ENCODE measurements at places on chromosomes 1 and 21.

DNA sequence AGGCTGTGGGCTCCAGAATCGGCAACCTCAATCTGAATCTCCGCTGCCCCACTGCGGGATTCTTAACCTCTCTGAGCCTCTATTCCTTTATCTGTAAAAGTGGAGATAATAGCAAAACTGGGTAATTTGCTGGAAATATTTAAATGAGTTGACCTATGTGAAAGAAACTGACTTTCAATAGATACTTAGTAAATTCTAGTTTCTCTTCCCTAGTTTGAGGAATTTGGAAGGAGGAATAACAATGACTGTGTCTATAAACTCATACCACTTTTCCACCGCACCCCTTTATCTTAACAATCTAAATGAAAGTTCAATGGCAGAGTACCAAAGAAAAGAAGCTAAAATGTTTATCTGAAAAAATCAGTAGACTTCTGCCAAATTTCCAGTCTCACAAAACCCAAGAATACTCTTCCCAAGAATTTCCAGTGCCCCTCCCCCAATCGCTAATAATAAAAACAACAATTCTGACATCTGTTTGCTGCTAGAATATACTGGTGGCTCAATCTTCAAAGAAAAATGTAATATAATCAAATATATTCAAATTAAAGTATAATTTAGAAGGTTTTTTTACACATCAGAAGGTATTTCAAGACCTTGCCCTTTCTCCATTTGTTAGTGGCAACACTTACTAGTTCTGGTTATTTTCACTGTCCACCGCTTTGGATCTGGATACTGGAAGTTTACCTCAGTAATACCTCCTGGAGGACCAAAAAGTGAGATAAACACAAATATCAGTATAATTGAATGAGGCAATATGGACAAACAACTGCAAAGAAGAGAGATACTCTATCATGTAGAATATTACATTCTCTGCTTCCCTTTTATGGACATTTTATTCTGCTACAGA is 171.2 kb downstream of the LTN1 start:
- no peak overlapping the region for H3K4me3 ChIP-seq
- DNase-seq: no peak
- H3K4me1 ChIP-seq: peaks cover 20% of the 10 kb centered on the region
- no peaks in the 10 kb centered on the region for H3K36me3 ChIP-seq

DNA sequence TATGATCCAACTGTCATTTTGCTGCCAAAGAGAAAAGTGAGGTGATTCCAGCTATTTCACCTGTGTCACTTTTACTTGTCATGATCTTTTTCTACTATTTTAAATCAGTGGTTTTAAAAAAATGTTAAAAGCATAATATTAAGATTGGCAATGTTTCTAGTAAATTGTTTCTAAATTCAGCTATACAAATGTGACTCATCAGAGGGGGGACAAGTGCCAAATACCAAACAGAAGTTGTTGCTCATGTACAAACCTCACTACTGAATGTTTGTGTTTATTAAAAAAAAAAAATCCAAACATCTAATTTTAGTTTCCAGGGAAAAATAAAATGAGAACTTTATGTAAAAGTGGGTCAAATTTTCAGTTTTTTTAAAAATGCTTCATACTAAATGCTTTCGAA is 346.2 kb upstream of the SNX7 start:
- no peaks in the 10 kb centered on the region for H3K36me3 ChIP-seq
- no peak overlapping the region for H3K27ac ChIP-seq
- no peak overlapping the region for H3K4me3 ChIP-seq
- no peaks in the 10 kb centered on the region for H3K27me3 ChIP-seq
- H3K4me1 ChIP-seq: peaks cover 16% of the 10 kb centered on the region
- no peak for DNase-seq

DNA sequence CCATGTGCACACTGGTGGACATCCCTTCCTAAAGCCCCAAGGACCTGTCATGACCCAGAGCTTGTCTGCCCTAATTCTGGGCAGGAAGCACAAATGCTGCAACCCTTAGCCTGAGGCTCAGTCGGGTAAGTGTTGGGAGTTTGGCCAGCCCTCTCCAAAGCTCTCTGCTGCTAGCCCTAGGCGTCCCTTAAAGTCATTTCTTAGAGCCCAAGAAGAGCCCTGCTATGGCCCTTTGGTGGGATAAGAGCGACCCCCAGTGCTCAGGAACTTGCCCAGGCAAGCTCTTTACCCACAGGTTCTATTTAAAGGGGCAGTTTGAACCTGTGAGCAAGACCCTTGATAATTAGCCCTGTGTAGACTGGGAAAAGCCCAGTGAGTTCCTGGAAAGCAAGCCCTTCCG is 356.8 kb downstream of the RRAGC start:
- no peak overlapping the region for H3K4me3 ChIP-seq
- peaks cover 4% of the 10 kb centered on the region for H3K4me1 ChIP-seq
- H3K27me3 ChIP-seq: peaks cover 44% of the 10 kb centered on the region
- no peaks in the 10 kb centered on the region for H3K36me3 ChIP-seq
- H3K27ac ChIP-seq: no peak overlapping the region
- DNase-seq: no peak

DNA sequence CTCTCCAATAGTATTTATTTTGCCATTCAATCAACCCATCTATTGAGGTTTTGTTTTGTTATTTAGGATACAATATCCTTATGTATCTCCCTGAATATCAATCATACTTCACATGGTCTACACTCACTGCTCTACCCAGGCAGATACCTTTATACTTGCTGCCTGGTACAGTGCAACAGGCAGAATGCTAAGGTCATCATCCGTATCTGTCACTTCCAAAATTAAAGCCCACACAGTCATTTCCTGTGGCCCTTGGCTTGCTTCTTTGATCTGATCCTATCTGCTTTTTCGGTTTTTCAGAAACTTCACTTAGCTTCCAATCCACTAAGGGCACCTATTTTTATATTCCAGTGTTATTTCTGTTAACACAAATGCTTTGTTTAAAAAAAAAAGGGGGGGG is 22.3 kb upstream of the ZZZ3 start:
- DNase-seq: no peak
- H3K36me3 ChIP-seq: peaks cover 66% of the 10 kb centered on the region
- no peak overlapping the region for H3K27ac ChIP-seq
- no peaks in the 10 kb centered on the region for H3K4me1 ChIP-seq

- H3K4me1 ChIP-seq: peaks cover 15% of the 10 kb centered on the region
- DNase-seq: peak; percentile 81
- H3K27me3 ChIP-seq: no peaks in the 10 kb centered on the region
These were observed 154.4 kb downstream of the PLPP3 start for GRCh38 chr1:56424744-56425493.

DNA sequence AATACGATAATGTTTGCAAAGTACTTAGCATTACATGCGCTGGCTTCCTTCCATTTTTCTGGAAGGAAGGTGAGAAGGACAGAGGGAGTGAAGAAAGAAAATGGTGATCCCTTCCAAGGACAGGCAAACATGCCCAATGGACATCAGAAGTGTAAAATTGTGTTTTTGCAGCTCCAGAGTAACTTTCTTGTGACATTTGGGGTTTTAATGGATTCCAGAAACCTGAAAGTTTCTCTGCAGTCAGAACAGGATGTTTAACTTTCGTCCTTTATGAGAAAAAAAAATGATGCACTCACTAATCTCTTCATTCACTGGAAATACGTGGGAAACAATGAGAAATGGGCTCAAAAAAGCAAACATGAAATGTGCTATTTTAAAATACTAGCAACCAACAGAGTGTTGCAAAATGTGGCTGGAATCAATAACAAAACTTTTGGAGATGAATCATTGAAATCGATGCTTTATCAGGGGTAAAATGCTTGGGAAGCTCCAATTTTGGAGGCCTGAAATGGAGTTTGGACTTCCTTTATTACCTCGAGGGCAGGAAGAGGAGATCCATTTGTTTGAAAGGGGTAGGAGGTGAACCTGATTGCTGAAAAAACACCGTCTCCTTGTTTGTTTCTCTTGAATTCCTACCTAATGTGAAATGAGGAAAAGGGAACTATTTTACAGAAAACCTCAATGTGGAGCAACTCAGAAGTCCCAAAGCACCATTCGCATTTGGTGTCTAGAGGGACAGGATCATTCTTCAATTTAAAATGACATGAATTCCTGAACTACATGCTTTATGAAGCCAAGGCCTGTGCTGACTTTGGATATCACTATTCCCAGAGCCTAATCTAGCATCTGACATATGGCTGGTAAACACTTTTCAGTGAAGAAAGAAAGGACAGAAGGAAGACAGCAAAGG is 129.5 kb downstream of the TRABD2B start:
- peaks cover 13% of the 10 kb centered on the region for H3K4me1 ChIP-seq
- H3K36me3 ChIP-seq: no peaks in the 10 kb centered on the region
- no peaks in the 10 kb centered on the region for H3K27me3 ChIP-seq
- no peak overlapping the region for H3K4me3 ChIP-seq

- no peaks in the 10 kb centered on the region for H3K36me3 ChIP-seq
- no peak for DNase-seq
- H3K27me3 ChIP-seq: no peaks in the 10 kb centered on the region
- H3K4me3 ChIP-seq: no peak overlapping the region
These were observed 442.9 kb downstream of the PTPRC start for GRCh38 chr1:199081739-199082138.

- H3K27ac ChIP-seq: no peak overlapping the region
- no peak for DNase-seq
- peaks cover 27% of the 10 kb centered on the region for H3K36me3 ChIP-seq
- H3K27me3 ChIP-seq: no peaks in the 10 kb centered on the region
- H3K4me1 ChIP-seq: peaks cover 21% of the 10 kb centered on the region
These were observed 23.4 kb downstream of the GTF2B start for GRCh38 chr1:88867743-88868521.

- no peaks in the 10 kb centered on the region for H3K4me1 ChIP-seq
- no peaks in the 10 kb centered on the region for H3K36me3 ChIP-seq
- no peak overlapping the region for H3K27ac ChIP-seq
- H3K27me3 ChIP-seq: no peaks in the 10 kb centered on the region
- no peak for DNase-seq
These were observed 21.8 kb downstream of the TRABD2B start for GRCh38 chr1:47975302-47975921.

All from heart right ventricle (tissue), 16 donors.